Hepatic stellate cell (primary cell): ENCODE measurements at places on chromosomes 2 and 18.

DNA sequence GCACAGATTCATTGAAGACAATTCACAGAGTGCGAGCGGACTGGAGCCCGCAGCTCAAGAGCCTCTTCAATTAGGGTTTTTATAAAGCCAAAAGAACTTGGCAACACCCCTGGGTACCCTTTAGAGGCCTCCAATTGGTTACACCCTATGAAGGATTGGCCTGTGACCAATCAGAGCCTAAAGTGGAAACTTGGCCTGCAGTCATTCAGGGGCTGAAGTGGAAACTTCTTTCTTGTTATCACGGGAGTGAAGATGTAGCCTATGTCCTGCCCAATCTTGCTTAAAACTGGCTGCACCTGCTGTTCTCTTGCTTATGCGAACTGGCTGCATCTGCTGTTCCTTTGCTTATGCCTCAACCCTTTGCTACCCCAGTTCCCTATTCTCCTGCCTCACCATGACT is 1.8 kb upstream of the HJURP start:
- no peak for DNase-seq

GRCh38 chr2:46328291-46328690 is 31.1 kb downstream of the EPAS1 start:
- DNase-seq, result no peak

DNA sequence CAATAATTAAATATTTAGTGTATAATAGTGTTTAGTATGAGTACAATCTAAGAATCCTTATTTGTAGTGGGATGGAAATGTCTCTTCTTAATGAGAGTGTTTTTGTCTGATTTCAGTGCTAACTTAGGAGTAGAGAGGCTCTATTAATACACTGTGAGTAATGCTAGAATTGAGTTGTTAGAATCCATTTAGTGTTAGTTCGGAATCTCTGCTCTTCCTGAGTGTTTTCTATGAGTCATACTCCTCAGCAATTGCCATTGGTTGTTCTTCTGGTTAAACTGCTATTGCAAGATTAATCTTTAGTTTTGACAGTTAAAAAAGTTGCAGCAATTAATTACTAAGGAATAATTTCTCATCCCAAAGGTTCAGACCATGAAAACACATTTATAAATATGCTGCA is 828.6 kb upstream of the POU3F3 start:
- DNase-seq, result no peak

GRCh38 chr2:34093790-34094189 is 494.7 kb upstream of the FAM98A start:
- no peak for DNase-seq
